ENCODE measurements at places on chromosomes 6 and 20.
A peak's percentile ranks its signal among the peaks of the same experiment; 100 is the strongest.

GRCh38 chr6:26286168-26286877 is 78.7 kb upstream of the BTN3A2 start:
- peak; percentile 70 for DNase-seq

- DNase-seq = no peak
Measured at GRCh38 chr6:109877028-109878004, 100.8 kb upstream of the GPR6 start.

- DNase-seq = no peak
Measured at GRCh38 chr6:170043150-170043819, 247.6 kb downstream of the DLL1 start.

DNA sequence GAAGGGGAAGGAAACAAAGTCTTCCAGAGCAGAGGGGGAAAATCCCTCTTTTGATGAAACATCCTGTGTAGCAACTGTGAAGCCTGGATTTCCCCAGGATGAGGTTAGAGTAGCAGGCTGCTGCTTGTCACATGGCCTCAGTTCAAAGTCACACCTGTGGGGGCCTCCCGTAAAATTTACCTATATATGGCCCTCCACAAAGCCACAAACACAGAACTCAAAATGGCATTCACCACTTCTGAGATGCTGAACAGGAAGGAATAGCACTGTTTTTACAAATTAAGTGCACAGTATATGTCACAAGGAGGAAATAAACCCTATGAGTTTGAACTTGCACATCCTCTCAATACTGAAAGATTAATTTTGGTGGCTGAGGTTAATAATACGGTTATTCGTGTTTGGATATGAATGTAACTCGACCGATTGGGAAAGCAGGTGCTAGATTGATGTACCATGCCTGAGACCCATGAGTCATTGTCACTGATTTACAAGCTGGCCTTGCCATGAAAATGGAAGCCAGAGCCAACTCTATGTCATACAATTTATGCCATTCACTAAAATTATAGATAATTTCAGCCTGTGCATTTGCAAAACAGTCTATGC is 70.6 kb downstream of the SGK1 start:
- no peak for DNase-seq

DNA sequence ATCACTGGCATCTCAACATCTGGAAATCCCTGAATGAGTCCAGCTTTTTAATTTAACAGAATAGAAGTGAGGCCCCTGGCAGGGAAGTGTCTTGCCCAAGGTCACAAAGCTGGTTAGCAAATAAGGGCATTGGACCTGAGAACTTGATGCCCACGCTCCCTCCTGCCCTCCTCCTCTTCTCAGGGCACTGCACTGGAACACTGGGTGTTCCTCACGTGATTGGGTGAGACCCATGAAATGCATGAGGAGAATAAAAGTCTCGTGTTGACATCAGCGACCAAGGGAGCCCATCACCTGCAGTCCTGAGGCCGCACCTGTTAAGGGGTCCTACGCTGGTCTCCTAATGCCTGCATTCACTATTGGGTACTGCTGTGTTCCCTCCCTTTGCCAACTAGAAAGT is 7.4 kb downstream of the FAM50B start:
- no peak for DNase-seq

DNA sequence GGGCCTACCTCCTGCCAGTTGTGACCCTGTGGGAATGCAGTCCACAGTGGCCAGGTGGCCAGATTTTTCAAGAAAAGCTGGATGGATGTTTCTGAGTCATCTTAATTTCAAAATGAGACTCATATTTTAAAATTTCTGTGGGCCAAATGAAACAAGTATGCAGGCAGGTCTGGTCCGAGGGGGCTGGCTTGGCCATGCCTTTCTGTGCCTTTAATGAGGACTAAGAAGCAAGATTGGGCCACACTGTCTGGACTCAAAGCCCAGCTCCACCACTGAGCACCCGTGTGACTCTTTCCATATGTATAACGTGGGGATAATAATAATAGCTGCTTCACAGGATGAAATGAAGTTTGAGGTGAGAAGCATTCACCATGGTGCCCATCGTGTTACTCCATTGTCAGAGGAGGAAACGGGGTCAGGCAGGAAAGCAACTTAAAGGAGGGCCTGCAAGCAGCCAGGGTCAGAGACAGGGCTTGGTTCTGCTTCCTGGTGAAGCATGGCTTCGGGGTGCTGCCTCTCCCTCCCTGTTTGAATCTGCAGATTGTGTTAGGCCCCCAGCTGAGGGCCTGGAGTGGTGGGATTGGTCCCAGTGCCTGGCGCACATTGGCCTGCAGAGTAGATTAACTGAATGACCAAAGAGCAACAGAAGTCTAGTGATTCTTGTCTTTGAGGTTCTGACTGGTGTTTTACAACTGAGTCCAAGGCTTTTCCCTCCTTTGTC is 3.8 kb downstream of the SOX12 start:
- no peak for DNase-seq

- DNase-seq = no peak
Measured at GRCh38 chr6:10093282-10093681, 321.6 kb downstream of the TFAP2A start.

DNA sequence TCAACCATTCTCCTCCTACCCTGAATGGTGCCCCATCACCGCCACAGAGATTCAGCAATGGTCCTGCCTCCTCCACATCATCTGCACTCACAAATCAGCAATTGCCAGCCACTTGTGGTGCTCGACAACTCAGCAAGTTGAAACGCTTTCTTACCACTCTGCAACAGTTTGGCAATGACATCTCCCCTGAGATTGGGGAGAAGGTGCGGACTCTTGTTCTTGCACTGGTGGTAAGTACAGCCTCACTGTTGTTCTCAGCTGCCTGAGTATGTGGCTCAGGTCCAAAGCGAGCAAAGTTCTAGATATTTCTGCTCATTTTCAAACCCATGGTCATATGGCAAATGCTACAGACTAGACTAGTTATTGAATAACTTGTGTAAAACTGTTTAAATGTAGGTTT is 51.0 kb upstream of the C20orf144 start:
- DNase-seq = no peak

- DNase-seq = no peak
Measured at GRCh38 chr20:47857187-47857568, 71.9 kb upstream of the SULF2 start.

GRCh38 chr20:46955601-46956556 is 61.2 kb downstream of the EYA2 start:
- DNase-seq = no peak

DNA sequence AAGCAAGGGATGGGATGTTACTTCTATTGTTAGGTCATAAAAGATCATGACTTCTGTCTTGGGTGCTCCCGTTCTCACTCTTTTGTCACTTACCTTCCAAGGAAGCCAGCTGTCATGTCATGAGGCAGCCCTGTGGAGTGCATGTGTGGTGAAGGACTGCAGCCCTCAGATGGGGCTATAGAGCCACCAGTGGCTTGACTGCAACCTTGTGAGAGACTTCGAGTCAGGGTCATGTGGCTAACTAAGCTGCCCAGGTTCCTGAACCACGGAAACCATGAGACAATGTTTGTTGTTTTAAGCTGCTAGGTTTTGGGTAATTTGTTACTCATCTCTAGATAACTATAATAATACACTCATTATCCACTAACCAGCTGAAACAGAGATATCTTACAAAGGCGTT is 477.1 kb downstream of the BTBD3 start:
- DNase-seq = no peak

- DNase-seq = no peak
Measured at GRCh38 chr6:124676033-124676432, 286.2 kb upstream of the RNF217 start.

DNA sequence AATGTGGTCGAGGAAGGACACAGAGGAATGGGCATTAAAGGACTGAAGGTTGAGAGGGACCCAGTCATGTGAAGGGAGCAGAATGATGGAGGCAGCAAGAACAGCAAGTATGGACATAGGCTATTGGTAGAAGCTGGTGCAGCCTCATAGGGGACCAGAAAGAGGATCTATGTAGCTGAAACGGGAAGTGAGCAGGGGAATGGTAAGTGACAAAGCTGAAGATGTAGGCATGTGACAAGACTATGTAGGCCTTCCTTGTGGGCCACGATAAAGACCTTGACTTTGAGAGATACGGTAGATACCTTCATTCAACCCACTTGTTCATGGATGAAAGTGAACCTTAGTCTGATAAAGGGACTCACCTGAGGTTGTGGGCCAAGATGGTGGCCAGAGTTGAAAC is 3.5 kb downstream of the CTNNBL1 start:
- no peak for DNase-seq

GRCh38 chr20:48603819-48604405 is 223.9 kb downstream of the PREX1 start:
- DNase-seq = no peak

DNA sequence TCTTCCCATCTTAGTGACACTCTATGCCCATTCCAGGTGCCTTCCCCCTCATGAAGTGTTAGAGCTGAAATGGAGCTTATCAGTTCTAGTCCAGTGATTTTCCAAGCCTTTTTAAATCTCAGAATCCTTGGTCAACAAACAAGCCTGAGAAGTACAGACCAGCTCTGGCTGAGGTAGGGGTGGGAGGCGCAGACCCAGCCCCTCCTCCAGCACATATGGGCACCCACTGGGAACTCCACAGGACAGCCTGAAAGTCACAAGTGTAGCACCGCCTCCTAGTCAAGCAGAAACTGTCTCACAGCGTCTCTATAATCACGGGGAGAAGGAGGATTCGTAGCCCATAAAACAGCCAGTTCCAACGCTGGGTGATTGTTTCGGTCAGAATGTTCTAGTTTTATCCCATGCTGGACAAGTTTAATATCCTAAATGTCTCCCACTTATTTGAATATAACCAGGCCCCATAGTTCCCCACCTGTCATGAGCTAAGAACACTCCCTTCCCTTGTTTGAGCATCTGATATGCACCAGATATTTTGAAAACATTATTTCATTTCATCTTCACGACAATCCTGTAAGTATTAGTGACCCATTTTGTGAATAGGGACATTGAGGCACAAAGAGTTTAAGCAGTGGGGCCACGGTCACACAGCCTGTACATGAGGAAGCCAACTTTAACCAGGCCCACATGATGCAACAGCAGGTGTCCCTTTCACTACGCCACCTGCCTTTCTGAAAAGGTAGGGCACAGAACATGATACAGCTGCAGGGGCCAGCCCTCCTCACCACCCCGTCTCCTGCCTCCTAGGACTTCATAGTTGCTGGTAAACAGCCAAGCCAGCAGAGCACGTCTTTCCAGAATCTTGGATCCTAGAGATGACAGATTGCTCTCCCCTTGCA is 40.1 kb downstream of the TRAF3IP2 start:
- no peak for DNase-seq

DNA sequence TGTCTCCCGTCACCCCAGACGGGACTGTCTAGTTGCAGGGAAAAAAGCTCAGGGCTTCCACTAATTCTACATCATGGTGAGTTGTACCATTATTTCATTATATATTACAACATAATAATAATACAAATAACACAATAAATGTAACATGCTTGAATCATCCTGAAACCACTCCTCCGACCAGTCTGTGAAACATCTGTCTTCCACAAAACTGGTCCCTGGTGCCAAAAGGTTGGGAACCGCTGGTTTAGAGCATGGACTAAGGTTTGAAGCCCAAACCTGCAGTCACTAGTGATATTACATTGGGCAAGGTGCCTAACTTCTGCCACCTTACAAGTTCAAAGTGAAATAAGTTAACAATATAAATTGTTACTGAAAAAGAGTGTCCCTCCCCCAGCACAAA is 175.7 kb downstream of the PDE10A start:
- DNase-seq = no peak

DNA sequence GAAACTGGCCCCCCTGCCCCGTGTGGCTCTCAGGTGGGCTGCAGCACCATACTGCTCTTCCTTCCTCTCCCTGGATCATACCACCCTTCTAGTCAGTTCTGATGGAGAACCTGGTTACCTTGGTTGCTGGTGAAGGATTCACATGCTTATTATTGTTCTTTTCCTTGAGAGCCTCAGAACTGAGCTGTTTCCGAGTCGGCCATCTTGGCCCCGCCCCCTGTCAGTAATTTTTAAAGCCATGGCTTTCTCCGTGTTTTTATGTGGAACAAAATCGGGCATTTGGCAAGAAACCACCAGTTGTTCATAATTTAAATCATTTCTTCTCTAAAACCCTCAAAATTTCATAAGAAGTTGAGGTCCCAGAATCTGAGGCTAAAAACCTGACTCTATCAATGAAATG is 493.8 kb downstream of the NKAIN2 start:
- DNase-seq = no peak

GRCh38 chr6:29011276-29011734 is 6.2 kb upstream of the ZNF311 start:
- peak; percentile 12 for DNase-seq

- DNase-seq = no peak
Measured at GRCh38 chr20:16158976-16159286, 414.3 kb downstream of the KIF16B start.

GRCh38 chr6:41451039-41451438 is 95.1 kb upstream of the FOXP4 start:
- no peak for DNase-seq

GRCh38 chr6:101259505-101259904 is 134.0 kb upstream of the GRIK2 start:
- no peak for DNase-seq
